Activated T-helper 9 cell treated with anti-CD3 and anti-CD28 coated beads, Interleukin-2, amount 50 U/mL, for 16 hours (primary cell): ENCODE measurements at places on chromosomes 3 and 15.

DNA sequence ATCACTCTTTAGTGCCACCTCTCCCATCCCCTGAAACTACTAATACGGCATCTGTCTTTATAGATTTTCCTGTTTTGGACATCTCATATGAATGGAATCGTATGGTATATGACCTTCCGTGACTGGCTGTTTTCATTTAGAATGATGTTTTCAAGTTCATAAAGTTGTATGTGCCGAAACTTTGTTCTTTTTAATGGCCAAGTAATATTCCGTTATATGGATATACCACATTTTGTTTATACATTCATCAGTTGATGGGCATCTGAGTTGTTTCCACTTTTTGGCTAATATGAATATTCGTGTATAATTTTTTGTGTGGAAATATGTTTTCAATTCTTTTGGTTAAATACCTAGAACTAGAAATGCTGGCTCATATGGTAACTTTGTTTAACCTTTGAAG, 49.5 kb downstream of the PIAS1 start:
- no peak for DNase-seq

DNA sequence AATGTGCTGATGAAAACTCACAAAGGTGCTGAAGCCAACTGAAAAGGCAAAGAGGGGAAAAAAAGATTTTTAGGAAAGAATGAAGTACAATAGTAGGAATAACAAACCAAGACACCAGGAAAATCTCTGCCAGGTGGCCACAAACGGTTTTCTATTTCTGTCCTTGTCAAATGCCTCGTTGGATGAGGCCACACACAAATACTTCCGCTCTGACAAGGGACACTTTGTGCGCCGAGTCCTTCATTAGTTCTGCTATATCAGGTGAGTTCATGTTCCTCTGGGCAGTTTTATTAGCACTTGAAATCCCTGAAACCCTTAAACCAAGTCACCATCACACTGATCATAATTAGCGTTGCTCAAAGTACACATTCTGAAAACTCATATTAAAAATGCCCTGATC, 373.1 kb downstream of the VPS13C start:
- no peak for DNase-seq

DNA sequence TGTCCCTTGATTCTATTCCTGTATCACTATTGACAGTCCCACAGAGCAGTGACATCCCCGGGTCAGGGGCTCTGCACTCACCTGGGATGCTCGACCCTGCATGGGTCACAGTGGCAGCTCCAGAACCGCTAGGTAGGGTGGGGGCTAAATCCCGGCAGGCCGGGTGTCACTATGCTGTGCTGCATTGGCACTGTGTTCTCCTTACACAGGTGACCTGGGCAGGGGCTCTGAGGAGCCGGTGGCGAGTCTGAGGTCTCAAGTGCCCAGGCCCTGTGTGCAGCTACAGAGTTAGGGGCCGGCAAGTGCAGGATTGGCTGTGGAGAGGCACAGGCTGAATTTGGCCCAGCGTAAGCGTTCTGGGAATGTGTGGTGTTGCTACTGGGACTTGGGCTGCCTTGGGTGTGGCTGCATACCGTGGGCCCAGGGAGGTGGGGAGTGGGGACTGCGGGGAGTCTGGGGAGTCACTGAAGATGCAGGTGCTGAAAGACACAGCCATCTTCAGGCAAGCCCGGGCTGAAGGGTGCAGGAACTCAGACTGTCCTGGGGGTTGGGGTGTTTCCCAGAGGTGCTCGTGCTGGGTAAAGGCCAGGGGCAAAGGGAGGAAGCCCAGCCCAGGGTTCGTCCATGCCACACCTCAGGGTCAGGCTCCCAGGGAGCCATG, 102.6 kb upstream of the PRR20G start:
- DNase-seq, result no peak

GRCh38 chr3:110995461-110996231, 76.0 kb upstream of the NECTIN3 start:
- no peak for DNase-seq

GRCh38 chr15:63836579-63836978, 2.8 kb upstream of the HERC1 start:
- no peak for DNase-seq

GRCh38 chr3:116669576-116669975, 40.0 kb upstream of the TUSC7 start:
- DNase-seq, result no peak

DNA sequence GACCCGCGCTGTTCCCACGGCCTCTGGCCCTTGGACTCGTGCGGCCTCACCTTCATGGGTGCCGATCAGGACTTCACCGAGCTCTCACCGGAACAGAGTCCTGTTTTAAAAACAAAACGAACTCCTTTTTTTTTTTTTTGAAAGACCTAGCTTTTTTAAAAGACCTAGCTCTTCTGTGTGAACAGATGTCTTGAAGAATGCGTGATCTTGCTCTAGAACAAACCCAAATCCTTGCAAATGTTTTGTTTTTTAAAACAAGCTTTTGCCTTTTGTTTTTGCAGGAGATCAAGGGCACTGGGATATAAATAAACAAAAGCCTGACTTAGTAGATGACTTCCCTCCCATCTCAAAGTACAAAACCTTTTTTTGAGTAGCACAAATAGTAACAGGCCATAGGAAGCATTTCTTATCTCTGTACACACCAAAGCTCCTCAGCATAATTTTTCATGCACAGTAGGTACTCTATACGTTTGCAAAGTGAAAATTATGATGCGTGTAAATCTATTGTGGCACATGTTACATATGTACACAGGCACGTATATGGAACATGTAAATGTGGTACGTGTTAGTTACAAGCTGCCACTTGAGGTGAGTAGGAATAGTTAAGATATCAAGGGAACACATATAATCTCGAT, 1.1 kb upstream of the MSL2 start:
- DNase-seq, result no peak

- no peak for DNase-seq
These were observed 762.3 kb upstream of the ARPP21 start for GRCh38 chr3:34876997-34877396.
